Central memory CD4-positive, alpha-beta T cell (primary cell): ENCODE measurements at places on chromosomes 2 and 18.

DNA sequence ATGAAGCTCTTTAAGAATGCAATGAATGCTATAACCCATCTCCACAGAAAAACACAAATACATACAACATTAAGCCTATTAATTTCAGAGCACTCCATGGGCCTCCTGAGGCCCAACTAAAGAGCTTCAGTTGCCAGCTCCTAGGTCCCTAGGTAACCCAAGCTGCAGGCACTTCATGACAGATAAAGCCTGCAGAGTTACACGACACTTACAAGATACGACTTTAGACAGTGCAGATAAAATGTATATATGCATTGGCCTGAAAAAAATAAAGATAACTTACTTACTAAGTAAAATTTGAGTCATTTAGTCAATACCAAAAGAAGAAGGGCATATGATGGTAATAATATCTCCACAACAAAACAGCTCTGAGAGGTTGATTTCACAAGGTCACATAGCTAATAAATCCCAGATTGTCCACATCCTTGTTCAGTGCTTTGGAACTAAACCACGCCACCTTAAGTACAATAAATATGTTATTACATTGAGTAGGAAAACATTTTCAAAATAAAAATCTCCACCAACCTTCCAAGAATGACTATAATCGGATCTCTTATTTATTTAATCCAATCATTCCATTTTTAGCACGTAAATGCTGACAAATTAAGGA is 3.4 kb downstream of the MAP4K3 start:
- no peak for DNase-seq

- DNase-seq, result no peak
Observed at GRCh38 chr2:160583813-160584537, 90.4 kb upstream of the RBMS1 start.

DNA sequence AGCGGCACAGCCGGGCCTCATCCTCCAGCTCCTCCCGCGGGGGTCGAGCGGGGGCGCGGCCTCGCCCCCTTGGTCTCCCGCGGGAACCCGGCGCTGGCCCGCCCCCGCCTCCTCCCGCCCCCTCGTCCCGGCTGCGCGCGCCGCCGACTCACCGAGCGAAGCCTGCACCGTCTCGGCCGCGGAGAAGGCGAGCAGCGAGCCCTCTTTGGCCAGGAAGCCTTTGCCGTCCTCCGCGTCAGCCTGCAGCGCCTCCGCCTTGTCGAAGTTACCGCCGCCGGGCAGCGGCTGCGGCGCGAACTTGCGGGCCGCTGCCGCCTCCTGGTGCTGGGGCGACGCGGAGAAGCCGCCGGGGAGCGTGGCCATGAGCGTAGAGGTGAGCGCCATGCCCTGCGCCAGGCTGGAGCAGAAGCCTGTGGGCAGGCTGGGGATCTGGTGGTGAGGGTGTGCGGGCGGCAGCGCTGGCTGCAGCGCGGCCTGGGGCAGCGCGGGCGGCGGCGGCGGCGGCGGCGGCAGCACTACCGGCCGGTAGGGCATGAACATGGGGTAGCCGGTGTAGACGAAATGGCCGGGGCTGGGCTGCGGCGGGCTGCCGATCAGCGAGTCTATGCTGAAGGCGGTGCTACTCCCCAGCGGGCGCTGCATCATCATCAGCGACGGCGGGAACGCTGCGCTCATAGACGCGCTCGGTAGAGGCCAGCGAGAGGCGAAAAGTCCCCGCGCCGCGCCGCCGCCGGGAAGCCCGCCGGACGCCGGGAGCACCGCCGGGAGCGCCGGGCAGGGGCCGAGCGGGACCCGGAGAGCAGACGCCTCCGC is 683 bp downstream of the GBX2 start:
- no peak for DNase-seq

GRCh38 chr2:31137211-31138036 is 816 bp downstream of the GALNT14 start:
- DNase-seq, result no peak

GRCh38 chr2:136139631-136140030 is 21.7 kb upstream of the CXCR4 start:
- DNase-seq, result peak; percentile 35

- DNase-seq, result no peak
Observed at GRCh38 chr18:53541924-53542323, 682.5 kb downstream of the MBD2 start.

DNA sequence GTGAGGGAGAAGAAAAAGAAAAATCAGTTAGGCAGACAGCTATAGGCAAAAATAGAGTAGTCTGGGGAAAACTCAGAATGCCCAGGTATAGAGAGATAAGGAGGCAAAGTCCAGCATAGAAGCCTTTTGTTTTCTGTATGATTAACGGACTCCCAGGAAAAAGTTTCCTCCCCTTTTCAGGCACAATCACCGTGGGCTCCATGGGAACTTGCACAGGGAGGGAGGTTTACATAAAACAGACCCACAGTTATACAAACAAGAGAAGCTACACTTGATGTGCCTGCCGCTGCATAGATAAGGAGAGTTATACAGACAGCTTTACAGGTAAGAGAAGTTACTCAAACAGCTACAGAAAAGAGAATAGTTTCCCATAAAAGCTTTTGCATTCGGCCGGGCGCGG is 39.2 kb upstream of the SULT1C3 start:
- DNase-seq, result no peak

GRCh38 chr18:22200611-22201225 is 31.3 kb downstream of the GATA6 start:
- DNase-seq, result no peak

DNA sequence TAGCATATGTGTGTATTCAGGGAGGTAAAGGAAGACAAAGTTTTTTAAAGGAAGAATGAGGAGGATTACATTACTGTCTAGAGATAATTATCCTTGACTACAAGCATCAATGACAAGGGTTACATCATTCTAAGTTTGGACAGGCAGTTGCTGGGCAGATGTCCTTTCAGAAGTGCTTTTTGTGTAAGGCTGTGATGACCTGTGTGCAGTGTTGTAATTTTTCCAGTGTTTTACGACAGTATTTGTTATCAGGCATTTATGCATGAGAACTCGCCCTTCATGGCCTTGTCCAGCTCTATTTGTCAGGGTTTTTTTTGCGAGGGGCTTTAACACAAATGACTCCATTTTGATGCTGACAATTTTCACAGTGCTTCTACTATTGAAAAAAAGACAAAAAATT is 658.3 kb upstream of the NXPH2 start:
- DNase-seq, result no peak

DNA sequence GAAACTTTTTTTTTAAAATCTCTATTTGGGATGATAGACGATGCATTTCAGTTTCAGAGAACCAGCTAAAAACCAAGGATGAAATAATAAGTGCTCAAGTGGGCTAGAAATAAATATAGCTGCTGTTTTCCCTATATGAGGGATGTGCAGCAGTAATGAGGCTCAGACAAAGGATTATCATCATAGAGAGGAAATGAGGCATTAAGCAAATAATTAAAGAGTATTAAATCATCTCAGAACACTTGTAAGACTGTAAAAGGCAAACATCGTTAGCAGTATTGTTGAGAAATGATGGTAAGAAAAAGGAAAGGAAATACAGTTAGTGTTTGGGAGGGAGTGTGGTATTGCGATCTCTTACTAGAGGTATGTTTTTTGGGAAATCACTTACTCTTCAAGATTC is 233.5 kb downstream of the TGIF1 start:
- DNase-seq, result no peak

GRCh38 chr2:27796791-27797765 is 25.6 kb downstream of the MRPL33 start:
- no peak for DNase-seq

DNA sequence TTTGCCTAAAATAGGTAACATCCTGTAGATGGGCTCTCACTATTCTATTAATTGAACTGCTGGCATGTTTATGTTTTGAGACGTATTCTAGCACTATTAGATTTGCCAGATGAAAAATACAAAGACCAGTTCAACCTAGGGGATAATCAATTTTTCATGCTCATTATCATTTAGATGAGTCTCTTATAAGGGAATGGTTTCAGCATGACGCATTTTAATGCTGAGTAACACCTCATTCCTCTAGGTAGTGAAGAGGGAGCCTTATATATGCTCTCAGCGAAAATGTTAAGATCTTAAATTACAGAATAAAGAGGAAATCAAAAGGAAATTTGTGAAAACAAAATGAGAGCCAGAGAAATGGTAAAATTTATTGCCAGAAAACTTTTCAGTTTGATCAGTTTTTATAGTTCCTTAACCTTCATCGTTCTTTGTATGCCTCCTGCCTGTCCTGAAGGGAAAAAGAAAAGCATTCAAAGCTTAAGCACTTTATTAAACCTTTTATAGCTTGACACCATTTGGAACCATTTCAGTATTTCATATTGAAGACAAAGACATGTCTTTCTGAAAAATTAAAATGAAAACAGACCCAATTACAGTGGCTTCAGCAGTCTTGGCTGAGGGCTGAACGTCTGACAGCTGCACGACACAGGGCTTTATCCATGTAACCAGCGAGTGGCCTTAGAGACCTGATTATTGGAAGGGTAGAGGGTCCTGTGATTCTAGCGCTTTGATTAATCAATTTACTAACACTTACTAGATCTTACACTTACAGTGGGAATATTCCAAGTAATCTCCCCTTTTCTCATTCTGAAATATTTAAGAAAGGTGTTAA is 112.8 kb downstream of the ADCYAP1 start:
- no peak for DNase-seq

DNA sequence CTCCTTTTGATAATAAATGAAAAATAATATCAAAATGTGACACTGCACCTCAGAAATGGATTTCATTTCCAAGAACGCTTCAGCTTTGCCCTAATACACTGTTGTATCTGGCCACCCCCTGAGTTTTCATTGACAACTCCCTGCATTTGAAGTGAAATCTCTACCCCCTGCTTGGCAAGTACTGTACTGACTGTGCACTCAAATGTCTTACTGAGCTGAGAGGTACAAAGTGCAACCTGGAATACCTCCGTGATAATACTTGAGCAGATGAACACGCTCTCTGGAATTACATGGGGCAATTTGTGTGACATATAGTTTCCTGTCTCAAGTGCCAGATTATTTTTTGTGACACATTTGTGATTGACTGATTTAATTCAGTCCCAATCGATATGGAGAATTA is 231.1 kb downstream of the LRP1B start:
- DNase-seq, result no peak

DNA sequence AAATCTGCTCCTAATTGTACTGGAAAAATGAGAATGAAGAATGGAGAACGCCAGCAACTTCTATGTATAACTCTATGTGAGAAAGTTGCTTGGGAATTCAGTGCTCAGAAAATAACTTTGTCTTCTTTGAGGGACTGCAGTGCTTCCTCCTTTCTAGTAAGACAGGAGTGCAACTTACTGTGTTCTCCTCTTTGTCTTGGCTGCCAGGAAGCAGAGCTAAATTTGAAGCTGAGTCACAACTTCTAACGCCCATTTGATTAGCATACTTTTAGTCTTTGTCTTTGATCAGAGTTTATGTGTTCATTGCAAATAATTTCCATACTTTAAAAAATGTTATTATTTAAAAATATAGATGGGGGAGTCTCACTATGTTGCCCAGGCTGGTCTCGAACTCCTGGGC is 6.6 kb downstream of the ARHGAP25 start:
- DNase-seq, result no peak

GRCh38 chr2:46248171-46248570 is 49.0 kb upstream of the EPAS1 start:
- no peak for DNase-seq

DNA sequence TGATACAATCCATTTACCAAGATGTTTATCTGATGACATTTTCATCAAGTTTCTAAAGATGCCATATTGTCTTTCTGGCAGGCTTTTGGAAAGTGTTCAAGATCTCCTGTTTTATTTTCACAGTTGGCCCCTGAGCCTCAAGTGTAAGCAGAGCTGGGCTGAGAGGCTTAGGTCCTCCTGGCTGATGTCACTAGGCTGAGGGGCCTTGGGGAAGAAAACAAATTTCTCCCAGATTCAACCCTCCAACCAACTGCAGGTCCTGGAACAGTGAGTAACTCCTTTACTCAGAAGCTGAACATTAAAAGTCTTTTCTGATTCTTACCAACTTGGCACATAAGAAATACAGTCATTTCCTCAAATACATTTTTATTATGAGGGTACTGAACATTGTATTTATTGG is 14.9 kb upstream of the IL1RL1 start:
- no peak for DNase-seq

DNA sequence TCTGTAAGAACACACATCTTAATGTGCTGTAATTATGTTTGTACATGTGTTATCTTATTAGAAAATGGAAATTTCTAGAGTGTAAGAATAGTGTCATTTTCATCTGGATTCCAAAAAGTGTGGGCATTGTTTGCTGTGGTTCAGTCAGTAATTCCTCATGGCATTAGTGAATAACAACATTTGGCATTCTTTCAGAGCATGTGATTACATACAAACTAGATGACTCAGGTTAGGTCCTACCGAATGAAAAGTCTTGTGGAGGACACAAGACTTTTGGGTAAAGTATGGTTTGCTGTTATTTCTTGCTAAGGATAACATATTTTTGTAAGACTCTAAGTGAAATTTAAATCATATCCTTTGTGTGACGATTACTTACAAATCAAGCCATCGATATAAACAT is 593.1 kb upstream of the NRXN1 start:
- no peak for DNase-seq

DNA sequence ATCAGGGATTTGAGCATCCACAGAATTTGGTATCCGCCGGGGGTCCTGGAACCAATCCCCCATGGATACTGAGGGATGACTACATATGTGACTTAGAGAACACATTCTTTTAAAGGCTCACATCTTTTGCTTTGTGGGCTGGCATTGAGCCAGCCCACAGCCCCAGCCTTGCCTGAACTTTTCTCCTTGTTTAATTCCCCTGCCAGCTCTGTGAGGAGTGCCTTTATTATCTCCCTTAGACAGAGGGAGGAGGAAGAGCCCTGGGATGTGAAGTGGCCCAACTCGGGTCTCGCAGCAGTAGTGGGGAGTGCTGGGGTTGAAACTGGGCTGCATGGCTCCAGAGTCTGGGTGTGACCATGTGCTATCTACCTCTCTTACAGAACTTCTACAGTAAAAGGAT is 7.6 kb downstream of the TTC39C start:
- DNase-seq, result no peak

DNA sequence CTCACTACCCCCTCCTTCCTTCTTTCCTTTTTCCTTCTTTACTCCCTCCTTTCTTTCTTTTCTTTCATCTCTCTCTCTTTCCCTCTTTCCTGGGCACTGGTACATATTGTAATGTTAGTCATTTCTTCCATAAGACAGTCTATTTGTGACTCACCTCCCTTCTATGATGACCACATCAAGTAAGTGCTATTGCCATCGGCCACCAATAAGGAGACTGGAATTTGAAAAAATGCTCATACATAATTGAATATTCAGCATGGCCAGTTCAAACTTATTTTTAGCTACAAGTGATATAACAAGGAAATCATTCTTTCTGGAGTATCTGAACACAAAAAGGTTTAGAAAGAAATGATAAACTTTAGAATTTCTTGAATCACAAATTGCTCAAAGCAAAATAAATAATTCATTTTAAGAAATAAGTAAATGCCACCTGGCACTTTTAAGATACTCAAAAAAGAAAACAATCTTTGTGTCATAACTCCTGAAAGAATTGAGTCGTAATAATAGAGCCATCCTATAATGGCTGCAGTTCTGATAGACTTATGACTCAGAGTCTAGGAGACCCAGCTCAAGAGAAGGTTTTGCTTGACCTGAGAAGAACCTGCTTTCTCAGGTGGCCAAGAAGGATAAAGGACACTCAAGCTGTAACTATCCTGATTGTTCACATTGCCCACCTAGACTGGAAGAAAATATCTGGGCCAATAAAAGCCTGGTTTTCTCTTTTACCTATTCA is 51.6 kb upstream of the CCBE1 start:
- DNase-seq, result no peak

- no peak for DNase-seq
Observed at GRCh38 chr18:44777457-44778192, 96.9 kb downstream of the SETBP1 start.
